Chondrocyte (in vitro differentiated cells): ENCODE measurements at places on chromosomes 3 and 15.

DNA sequence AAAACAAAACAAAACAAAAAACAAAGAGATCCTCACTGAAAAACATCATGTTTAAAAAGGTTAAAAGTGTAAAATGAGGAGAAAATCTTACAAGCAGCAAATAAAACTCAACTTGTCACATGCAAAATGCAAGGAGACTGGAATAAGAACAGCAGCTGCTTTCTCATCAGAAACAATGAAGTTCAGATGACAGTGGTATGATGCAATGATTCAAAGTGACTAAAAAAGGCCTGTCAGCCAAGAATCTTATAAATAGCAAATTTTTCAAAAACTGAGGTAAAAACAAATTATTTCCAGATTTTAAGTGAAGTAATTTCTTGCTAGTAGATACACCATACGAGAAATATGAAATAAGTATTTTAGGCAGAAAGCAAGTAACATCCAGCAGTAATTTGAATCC lies 68.6 kb upstream of the EPHA3 start:
- DNase-seq: no peak

DNA sequence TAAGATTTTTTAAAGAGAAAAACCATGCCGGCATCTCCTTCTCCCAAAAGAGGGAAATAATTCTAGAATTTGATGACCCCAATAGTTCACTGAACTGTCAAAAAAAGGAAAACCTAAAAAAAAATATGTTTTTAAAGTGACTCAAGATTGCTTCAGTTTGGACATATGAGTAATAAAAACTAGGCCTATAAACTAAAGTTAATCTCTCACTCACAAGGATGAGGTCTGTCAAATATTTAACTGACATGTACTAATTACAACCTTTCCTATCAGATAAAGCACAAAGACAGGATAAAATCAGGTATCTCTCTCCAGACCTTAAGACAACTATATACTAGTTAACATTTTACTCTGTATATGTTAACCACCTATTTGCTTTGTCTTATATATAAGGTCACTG lies 231.9 kb downstream of the NSUN3 start:
- DNase-seq: no peak

DNA sequence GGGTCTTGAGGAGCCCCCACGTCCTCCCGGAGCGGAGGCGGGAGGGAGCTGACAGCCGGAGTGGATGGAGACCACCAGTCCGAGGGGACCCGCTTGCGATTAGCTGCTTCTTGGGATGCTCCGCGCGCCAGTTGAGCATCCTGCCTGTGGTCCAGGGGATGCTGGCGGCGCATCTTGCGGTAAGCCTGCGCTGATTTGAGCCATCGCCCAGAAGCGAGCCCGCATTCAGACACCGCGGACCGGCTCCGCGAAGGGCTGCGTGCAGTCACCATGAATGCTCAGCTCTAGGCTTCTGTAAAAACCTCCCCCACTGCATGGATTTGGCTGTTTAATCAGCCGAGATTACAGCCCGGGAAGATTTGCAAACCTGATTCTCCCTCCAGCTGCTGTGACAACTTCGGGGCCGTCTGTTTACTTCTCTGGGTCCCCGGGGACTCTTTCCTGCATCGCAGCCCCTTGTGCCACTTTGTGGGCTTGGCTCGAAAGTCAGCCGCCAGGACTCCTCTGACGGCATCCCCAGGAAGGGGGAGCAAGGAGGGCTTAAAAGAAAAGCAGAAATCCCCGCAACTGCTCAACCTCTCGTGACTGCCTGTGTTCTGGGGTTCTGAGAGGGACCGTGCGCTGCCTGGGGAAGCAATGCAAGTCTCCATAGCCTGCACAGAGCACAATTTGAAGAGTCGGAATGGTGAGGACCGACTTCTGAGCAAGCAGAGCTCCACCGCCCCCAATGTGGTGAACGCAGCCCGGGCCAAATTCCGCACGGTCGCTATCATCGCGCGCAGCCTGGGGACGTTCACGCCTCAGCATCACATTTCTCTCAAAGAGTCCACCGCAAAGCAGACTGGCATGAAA lies 171.1 kb downstream of the KCNAB1 start:
- DNase-seq: no peak

- DNase-seq: no peak
These were observed 21.3 kb upstream of the BHLHE40 start for GRCh38 chr3:4957978-4958377.

DNA sequence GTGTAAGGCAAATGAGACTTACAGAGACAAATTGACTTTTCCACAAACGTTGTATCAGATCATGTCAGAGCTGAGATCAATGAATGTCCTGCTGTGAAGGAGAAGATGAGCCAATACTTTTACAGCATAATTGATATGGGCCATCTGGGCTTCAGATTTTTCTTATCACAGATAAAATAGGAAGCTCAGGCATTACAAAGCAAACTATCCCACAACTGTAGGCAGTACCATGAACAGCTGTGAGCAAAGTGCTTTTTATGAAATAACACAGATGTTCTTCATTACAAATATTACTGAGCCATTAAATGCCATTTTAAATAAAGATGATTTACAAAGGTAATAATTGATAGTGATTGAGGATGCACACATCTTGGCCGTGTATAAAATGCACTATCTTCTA lies 852.3 kb downstream of the OTOL1 start:
- no peak for DNase-seq

GRCh38 chr15:43048935-43049334 lies 56.9 kb downstream of the UBR1 start:
- no peak for DNase-seq
